ENCODE measurements at places on chromosomes 7 and 10.
A peak's percentile ranks its signal among the peaks of the same experiment; 100 is the strongest.

- DNase-seq: peak; percentile 13
Measured at GRCh38 chr7:12244129-12244528, 33.0 kb downstream of the TMEM106B start.

DNA sequence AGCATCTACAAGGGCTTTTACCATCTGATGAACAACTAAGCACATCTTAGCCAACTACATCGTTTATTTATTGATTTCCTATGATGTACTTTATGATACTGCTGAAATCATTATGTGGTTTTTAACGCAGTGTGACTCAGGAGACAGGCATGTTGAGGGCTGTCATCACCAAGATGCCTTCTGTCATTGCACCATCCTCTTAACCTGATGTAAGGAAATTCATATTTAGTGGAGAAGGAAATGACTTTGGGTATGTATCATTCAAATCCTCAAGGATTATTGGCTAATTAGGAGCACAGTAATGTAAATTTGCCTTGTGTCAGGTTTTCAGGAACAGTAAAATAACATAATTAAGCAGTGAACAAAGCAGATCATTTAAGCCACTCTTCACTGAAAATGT is 138.5 kb upstream of the MGMT start:
- DNase-seq: peak; percentile 11

GRCh38 chr7:35012160-35012559 is 25.1 kb downstream of the DPY19L1 start:
- no peak for DNase-seq

DNA sequence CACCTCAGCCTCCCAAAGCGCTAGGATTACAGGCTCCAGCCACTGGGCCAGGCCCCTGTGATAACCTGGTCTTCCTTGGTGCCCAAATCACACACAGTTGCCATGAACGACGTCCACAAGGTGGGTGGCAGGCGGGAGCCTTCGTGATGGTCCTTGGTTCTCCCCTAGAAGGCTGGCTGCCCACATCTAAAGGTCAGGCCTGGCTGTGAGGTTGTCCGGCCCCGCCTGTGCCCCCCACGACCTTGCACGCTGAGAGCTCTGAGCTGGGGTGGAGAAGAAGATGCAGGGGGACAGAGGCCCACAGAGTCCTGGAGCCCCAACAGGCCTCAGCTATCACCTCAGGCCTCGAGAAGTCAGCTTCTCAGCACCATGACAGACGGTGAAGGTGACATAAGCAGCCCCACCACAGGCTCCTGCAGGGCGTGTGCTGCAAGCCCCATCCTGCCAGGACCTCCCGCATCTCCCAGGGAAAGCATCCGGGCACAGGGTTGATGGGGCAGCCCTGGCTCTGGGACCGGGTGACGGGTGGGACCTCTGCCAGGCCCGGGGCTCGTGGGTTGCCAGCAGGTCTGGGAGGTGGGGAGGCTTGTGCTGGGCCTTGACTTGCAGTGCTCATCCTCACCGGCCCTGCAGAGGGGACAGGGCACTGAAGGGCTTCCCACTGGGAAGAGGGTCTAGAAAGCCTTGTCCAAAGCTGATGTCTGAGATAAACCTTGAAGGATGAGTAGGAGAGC is 217.4 kb downstream of the WDR37 start:
- DNase-seq: no peak

DNA sequence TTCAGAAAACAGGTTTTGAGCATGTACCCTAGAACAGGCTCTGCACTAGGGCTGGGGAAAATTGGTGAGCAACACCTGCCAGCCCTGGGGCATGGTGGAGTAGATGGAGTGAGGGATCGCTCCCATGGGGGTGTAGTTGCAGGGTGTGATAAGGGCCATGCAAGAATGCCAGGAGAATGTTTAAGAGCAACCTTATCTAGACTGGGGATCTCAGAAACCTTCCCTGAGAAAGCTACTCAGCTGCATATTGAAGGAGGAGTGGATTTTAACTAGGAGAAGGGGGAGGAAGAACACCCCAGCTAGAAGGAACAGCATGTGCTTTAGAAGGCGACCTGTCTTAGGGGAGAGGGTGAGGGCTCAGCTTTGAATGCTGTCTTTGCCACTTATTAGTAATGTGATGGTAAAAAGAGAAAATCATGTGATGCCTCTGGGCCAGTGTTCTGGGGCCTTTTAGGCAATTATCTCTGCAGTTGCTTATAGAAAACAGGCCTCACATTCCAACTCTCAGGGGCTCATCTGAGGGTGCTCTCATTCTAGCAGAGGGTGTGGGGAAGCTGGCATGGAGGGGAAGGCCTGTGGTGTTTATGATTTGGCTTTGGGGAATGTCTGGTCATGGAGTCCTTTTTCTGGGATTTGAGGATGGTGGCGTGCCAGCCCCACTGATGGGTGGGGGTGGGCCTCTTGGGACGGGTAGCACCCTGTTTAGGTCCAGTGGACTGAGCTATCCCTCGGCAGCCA is 225.4 kb downstream of the BMPER start:
- DNase-seq: no peak

GRCh38 chr7:28044825-28045224 is 135.8 kb downstream of the JAZF1 start:
- DNase-seq: no peak

DNA sequence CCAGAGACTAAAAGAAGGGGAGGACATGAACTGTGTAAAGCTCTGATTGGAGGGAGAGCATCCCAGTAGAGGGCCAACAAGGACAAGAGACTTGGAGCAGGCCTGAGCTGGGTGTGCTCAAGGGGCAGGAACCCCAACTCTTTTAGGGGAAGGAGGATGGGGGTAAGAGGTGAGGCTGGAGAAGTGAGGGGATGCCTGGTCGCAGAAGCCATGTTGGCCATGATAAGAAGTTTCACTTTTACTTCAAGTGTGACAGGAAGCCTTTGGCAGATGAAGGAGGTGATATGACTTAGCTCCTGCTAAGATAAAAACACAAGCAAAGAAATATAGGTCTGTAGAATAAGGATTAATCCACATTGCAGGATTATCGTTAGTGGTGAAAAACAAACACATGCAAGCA is 208.3 kb downstream of the JAZF1 start:
- no peak for DNase-seq

DNA sequence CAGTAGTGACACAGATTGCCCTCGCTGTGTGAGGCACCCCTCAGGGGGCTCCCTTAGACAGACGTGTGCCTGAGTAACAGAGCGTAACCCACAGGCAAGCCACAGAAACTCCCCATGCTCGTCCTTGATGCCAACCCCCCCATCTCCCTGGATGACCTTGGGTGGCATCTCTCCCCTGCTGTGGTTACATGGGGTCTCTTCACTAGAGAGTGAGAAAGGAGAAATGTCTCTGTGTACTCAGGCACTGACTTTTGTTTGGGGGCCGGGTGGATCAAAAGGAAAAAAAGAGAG is 1.1 kb upstream of the ASB10 start:
- DNase-seq: no peak

DNA sequence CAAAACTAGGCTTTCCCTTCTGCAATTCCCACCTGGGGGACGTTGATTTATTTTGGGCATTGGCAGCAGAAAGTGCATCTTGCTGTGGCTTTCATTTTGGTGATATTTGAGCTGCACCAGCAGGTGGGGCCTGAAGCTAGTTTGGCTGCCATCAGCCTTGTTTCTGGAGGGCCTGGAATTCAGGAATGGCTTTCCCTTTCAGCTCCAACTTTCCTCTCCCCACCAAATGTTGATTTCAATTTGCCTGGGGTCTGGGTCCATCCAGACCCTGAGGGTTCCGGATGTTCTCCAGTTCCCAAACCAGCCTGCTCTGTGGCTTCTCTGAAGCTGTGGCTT is 640.4 kb downstream of the TYW1 start:
- no peak for DNase-seq

GRCh38 chr10:70889291-70889690 is 926 bp upstream of the PCBD1 start:
- DNase-seq: no peak

DNA sequence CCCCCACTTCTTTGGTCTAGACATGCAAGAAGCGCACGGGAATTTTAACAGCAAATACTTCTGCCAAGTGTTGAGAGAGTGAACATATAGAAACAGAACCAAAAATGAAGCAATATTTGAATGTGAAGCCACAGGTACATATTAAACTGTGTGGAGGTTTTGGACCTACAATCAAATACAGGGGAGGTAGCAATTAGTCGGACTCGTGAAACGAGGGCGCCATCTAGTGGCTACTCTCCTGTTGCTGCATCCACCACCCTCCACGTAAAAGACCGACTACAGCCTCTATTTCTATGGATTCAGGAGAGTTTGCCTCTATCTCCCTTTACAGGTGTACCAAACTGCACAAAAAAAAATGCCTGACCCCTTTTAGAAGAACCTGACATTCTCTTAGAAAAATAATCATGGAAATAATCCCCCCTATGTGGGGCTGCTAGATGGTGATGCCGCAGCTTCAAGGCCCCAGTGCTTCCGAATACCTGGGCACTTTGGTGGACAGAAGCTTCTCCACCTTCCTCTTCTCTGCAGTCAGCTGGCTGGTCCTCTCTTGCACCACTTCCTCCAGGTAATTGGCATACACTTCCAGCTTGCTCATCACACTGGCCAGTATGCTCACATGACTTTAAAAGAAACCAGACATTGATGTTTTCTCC is 31.7 kb downstream of the TECTB start:
- peak; percentile 70 for DNase-seq

- DNase-seq: no peak
Measured at GRCh38 chr10:129641982-129642381, 174.9 kb downstream of the MGMT start.

DNA sequence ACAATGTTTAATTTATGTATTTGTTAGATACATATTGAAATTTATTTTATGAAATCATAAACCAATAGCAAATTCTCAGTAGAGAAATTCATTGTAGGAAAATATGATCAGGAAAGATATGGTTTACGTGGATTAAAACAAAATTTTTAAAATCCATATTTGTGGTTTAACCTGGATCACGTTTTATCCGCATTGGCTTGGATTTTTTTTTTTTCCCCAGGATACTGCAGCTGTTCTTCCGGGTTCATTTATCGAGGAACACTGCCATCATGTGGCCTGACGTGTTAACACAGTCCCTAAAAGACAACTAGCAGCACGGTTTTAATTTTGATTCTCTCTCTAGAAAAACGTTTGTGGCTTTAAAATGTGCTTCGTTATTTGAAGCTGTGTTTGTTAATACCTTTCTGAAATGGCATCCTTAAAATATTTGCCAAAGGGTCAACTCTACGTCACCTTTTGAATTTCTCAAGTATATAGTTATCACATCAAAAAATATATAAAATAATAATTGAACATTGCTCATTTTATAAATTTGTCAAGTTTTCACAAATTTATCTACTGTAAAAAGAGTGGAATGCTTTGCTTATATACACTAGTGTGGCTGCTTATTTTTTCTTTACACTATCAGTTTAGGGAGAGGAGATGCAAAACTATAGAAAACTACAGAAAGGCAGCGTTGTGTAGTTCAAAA is 8.7 kb upstream of the ASB4 start:
- DNase-seq: peak; percentile 71

- DNase-seq: no peak
Measured at GRCh38 chr7:27191161-27191731, 6.2 kb upstream of the HOXA11 start.

DNA sequence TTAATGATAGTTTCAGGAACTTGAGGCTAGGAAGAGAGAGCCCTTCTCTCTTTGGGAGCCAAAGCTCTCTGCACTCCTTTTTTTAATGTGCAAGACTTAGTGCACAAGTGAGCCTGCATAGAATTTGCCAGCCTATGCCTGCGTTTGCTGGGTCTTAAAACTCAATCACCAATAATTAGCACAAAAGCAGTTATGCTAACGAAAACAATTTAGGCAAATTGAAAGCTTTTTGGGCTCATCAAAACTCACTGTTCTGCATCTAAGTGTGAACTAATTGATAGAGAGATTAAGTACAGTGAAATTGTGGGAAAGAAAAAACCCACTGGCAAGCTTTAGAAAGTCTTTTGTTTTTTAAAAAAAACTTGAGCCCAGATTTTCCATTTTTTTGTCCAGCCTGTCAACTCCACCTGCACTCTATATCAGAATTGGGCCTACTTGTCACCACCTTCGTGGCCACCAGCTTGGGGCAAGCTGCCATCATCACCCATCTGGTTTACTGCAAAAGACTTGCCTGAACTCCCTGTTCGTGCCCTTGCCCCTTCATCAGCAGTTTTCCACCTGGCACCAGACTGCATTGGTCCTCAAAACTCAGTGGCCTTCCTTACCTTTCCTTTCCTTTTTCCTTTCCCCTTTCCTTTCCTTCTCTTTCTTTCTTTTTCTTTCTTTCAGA is 37.8 kb downstream of the CRHR2 start:
- no peak for DNase-seq

- DNase-seq: no peak
Measured at GRCh38 chr10:78746155-78746763, 322.5 kb upstream of the ZMIZ1 start.

DNA sequence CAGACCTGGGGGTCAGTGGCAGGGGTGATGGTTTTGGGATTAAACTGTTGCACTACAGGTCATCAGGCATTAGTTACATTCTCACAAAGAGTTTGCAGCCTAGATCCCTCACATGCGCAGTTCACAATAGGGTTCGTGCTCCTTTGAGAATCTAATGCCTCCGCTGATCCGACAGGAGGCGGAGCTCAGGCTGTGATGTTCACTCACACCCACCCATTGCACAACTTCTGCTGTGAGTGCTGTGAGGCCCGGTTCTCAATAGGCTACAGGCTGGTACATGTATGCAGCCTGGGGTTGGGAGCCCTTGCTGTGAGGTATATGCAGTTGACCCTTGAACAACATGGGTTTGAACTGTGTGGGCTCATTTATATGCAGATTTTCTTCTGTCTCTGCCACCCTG is 416.4 kb downstream of the GFRA1 start:
- DNase-seq: no peak

DNA sequence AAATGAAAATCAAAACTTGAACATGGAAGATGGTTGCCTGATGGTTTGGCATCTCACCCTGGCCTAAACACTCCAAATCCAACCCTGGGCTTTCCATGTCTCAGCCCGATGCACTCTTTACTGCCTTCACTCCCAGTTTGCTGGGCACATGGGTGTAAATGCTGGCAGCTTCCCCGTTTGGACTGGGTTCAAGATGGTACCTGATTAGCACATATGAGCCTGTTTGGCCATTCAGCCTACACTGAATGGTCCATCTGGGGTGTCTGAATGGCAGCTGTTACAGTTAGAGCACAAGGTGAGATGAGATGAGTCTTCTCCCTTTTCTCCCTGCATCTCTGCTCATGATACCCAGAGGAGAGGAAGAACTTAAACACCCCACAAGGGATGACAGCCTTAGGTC is 37.1 kb downstream of the ATXN7L1 start:
- DNase-seq: no peak

DNA sequence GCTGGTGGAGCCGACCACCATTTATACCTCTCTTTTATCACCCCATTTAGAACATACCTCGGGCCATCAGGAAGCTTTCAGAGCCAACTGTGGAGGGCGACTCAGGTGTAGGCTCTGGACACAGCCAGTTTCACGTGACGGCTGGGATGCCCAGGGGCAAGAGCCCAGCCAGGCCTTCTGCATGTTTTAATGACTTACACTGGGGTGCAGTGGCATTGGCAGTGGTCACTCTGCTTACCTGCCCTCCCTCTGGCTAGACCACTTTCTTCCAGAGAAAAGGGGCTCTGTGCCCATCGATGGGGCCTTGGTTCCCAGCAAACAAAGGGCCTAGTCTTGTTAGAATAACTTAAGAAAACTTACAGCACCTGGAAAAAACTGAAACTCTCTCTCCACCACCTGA is 50.0 kb downstream of the PNLIPRP2 start:
- no peak for DNase-seq
